ENCODE measurements at places on chromosomes 16 and 17.
A peak's percentile ranks its signal among the peaks of the same experiment; 100 is the strongest.

DNA sequence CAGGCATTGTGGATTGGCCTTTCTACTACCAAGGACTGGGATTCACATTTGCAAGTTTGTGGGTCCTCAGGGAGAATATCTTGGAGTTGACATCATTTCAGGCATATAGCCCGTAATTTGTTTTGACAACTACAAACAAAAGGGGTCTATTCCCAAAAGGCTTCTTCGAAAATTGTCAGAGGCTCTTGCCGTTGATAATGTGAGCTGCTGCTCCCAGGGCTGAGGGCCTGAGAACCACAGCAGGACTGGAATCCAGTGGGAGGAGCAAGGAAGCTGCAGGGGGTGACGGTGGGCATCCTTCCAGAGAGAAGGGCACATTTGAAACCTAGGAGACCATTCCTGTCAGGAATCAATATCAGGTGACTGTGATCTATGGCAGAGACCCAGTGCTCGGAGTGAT lies 761.6 kb upstream of the RBFOX1 start:
- DNase-seq = no peak

DNA sequence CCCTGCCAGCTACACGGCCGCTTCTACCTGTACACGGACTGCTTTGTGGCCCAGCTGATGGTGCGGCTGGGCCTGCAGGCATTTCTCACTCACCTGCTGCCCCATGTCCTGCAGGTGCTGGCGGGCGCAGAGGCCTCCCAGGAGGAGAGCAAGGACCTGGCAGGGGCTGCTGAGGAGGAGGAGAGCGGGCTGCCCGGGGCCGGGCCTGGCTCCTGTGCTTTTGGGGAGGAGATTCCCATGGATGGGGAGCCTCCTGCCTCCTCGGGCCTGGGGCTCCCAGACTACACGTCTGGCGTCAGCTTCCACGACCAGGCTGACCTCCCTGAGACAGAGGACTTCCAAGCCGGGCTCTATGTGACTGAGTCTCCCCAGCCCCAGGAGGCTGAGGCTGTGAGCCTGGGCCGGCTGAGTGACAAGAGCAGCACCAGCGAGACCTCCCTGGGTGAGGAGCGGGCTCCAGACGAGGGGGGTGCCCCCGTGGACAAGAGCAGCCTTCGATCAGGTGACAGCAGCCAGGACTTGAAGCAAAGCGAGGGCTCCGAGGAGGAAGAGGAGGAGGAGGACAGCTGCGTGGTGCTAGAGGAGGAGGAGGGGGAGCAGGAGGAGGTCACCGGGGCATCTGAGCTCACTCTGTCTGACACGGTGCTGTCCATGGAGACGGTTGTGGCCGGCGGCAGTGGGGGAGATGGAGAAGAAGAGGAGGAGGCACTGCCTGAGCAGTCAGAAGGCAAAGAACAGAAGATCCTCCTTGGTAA lies 3.5 kb downstream of the WDR81 start:
- DNase-seq = no peak

DNA sequence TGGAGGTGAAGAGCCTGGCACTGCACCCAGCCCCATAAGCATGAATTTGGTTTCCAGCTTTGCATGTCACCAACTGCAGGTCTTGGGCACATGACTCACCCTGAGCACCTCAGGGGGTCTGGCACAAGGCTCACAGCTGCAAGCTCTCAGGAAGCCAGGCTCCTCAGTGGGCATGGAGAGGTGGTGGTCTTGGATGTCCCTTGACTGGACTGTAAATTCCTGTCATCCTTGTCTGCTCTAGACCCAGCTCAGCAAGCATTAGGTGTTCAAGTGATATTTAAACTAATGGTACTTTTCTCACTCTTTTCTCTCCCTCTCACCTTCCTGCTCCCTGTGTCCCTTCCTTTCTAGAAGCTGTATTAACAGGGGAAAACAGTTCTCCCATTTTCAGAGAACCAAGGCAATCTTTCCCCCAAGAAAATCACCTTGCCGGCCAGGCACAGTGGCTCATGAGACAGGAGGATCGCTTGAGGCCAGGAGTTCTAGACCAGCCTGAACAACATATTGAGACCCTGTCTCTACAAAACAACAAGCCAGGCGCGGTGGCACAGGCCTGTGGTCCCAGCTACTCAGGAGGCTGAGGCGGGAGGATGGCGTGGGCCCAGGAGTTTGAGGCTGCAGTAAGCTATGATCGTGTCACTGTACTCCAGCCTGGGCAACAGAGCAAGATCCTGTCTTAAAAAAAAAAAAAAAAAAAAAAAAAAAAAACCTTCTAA lies 5.1 kb upstream of the KIFC3 start:
- DNase-seq = no peak

- DNase-seq = no peak
Measured at GRCh38 chr16:84050316-84050715, 7.7 kb upstream of the SLC38A8 start.

GRCh38 chr17:19021622-19022083 lies 17.1 kb upstream of the FAM83G start:
- DNase-seq = no peak

DNA sequence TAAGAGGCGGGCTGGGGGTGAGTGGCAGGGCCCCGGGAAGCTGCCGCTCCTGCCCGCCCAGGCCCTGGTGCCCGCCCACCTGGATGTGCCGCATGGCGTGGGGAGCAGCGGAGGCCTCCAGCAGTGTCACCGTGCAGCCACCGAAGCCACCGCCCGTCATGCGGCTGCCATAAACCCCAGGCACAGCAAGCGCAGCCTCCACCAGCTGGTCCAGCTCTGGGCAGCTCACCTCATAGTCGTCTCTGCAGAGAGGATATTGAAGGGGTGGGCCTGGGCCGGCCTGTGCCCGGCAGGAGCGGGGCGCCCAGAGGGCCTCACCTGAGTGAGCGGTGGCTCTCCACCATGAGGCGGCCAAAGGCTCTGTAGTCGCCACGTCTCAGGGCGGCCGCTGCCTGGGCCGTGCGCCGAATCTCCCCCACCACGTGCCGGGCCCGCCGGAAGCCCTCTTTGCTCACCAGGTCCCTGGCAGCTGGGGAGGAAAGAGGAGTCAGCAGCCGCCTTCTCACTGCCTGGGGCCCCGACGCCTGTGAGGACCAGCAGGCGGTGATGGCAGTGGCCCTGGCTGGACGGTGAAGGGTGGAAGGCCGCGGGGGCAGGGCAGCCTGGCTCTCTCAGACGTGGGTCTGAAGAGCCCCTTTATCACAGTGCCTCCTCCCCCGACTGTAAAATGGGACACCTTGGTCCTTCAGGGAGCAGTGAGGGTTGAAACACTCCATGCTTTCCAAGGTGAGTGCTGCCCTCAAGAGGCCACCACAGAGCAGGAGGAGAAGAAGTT lies 6.7 kb downstream of the GALK1 start:
- DNase-seq = no peak

- DNase-seq = no peak
Measured at GRCh38 chr17:63399856-63400255, 46.2 kb downstream of the CYB561 start.

DNA sequence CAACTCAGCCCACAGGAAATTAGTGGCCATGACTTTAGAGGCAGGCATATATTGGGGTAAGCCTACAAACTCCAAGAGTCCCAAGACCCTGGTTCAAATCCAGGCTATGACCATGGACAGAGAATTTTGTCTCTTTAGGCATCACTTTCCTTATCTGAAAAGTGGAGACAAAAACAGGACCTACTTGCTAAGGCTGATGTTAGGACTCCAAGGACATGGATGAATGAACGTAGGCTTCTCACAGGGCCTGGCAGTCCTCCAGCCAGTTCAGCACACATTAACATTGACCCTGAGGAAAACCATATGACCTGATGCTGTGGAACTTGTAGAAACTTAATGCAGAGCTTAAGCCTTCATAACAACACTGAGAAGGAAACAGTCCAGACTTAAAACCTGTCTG lies 1.4 kb downstream of the FKBP10 start:
- DNase-seq = no peak

- no peak for DNase-seq
Measured at GRCh38 chr16:8721336-8722024, 47.1 kb downstream of the ABAT start.

GRCh38 chr16:17168181-17168580 lies 302.6 kb downstream of the XYLT1 start:
- no peak for DNase-seq

GRCh38 chr17:13420878-13421277 lies 180.9 kb downstream of the HS3ST3A1 start:
- no peak for DNase-seq

DNA sequence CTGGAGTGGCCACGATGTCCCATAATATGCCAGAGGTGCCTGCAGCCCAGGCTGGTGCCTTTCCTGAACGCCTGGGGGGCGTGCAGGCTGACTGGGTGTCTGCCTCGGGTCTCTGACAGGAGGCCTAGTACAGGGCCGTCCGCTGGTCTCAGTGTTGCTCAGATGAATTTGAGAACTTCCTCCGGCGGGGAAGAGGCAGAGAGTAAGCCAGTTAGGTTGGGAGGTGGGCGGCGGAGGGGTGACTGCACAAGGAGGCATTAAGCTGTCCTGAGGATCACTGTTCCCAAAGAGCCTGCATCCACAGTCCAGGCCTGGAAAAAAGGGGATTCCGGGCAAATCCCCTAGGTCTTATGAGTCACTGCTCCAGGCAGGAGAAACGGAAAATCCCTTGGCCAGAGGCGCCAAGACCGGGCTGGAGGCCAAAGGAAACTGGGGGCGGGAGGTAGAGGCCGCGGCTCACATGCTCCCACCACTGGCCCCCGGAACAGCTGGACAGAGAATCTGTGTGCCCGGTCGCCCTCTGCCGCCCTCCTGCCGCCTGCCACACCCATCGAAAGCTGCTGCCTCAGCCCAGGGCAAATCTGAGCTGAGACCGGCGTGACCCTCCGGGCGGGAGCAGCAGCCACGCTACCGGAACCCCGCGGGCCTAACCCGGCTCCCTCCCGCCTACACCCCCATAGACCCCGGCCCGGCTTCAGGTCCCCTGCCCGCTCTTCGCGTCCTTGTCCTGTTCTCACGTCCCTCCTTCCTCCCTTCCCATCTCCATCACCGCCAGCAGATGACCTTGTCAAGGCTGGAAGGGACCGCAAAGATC lies 1.2 kb downstream of the TRIM47 start:
- DNase-seq = peak; percentile 70

- DNase-seq = no peak
Measured at GRCh38 chr17:65609749-65610148, 48.3 kb upstream of the AXIN2 start.

- no peak for DNase-seq
Measured at GRCh38 chr16:77871932-77872331, 83.6 kb downstream of the VAT1L start.

DNA sequence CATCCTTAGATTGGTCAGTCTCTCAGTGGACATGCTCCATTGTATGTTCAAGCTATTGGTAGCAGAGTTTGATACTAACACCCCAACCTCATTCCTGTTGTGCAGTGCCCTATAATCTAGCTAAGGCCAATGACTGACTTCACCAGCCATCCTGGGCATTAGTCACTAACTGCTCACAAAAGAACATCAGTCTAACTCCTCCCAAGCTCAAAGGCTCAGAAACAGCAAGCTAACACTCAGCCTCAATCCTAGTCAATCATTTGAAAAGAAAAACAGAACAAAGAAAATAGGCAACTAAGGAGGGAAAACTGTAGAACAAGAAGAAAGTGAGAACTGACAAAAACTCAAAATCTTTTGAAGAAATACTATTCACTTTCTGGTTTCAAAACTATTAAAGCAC lies 199.1 kb upstream of the C17orf78 start:
- DNase-seq = no peak

GRCh38 chr17:30520882-30521281 lies 43.7 kb downstream of the GOSR1 start:
- no peak for DNase-seq

DNA sequence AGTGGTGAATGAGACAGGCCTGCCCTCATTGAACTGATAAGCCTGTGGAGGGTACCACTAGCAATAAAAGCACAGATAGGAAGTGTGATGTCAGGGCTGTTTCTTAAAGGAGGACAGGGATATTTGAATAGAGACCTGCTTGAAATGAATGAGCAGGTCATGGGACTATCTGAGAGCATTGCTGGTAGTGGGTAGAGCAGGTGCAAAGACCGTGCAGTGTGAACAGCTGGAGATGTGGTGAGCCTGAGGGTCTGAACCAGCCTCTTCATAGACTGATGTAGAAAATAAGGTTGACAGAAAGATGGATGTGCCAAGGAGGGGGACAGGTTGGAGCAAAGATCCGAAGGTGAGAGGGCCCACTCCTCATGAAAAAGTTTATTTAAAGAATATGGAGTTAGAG lies 2.4 kb downstream of the NUP93 start:
- DNase-seq = no peak

GRCh38 chr16:87033541-87034300 lies 283.5 kb downstream of the C16orf95 start:
- DNase-seq = no peak

DNA sequence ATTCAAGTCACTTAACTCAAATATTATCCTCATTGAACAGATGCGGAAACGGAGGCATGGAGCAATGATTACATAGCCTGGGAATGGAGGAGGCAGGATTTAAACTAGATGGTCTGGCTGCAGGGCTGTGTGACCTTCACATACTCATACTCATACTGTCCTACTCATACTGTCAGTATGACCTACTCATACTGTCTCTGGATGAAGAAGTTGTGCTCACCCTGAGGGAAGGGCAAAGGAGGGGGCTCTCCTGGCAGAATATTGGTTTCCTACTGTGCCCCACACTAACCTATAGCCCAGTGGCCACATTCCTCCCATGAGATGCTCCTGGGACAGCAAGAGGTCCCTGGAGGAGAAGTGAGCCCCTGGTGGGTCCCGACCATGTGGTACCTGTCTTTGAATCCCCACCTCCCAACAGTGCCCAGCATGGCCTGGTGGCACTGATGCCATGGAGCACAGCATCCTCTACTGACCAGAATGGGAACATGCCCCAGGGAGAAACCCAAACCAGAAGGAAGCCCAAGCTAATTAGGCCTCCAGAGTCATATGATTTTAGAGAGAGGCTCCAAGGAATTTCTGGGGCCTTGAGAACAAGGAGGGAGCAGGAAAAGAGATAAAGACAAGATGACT lies 197.3 kb upstream of the SDK2 start:
- no peak for DNase-seq

GRCh38 chr16:21026846-21027245 lies 123.8 kb downstream of the DNAH3 start:
- DNase-seq = no peak

DNA sequence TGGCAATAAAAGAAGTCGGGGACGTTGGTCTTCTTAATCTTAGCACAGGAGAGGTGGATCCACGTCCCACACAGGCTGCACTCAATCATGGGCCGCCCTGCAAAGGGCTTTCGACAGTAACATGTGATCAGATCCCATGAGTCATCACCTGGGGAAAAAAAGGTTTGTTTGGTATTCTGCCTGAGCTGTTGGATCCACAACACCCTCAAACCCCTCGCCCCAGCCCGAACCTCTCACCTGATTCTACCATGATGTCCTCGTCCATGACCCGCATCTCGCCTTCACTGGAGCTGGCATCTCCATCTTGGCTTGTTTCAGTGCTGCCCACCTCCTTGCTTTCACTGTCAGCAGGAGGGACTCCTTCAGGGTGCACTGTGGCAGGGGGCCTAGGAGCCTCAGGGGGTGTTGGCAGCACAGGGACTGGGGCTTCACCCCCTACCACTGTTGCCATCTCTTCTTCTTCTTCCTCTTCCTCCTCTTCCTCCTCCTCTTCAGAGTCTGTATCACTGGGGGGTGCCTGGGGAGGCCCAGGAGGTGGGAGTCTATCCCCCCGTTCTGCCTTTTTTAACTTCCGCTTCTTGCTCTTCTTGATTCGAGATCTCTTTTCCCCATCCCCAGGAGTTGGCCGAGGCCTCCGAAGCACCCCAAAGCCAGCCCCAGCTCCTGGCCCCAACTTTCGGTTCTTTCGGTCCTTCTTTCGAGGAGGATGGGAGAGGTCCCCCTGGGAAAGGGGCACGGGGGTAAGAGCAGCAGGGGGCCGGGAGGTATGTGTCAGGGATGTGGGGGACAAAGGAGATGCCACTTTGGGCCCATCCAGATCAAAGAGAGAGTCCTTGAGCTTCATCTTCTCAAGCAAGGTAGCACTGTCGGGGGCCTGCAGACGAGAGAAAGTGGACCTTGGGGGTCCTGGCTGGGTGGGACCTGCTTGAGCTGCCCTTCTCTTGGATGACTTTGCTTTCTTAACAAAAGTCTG lies 1.7 kb upstream of the DVL2 start:
- DNase-seq = no peak

All from NCI-H446 (cell line).